ENCODE measurements at places on chromosomes 1 and 21.

DNA sequence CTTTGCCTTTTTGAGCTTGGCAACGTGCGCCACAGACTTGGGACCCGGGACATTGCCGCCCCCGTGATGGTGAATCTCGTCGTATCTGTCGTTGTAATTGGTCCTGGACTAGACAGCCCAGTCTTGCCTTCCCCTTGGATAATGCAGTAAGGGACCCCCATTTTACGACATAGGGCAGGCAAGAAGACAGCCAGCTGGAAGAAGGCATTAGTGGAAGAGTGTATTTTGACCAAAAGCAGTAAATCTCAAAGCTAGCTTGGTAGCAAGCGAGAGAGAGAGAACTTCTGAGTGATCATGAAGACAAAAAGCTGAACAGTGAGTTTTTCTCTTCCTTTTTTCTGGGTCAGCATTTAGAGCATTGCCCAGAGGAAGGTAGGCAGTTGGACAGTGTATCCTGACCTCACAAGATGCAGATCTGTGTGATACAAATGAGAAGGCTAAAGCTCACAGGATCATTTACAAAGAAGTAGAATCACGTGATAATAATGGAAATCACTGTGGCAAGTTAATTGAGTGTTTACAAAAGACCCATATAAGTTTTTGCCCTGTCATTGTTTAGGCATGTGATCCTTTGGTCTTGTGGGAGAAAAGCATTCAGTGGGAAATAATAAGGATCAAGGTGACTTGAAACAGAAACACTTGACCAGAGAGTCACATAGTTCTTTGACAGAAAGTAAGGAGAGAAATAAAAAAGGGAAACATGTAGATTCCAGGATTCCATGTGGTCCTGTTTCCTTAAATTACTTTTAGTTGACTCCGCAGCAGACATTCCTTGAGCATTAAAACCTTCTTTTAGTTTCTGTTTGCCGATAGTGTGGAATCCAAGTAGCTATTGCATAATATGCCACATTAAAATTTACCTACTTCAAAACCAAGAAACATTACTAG lies 66.3 kb downstream of the CNST start:
- peak; percentile 88 for DNase-seq

- DNase-seq, result no peak
Observed at GRCh38 chr1:112387807-112388206, 8.2 kb upstream of the CTTNBP2NL start.

DNA sequence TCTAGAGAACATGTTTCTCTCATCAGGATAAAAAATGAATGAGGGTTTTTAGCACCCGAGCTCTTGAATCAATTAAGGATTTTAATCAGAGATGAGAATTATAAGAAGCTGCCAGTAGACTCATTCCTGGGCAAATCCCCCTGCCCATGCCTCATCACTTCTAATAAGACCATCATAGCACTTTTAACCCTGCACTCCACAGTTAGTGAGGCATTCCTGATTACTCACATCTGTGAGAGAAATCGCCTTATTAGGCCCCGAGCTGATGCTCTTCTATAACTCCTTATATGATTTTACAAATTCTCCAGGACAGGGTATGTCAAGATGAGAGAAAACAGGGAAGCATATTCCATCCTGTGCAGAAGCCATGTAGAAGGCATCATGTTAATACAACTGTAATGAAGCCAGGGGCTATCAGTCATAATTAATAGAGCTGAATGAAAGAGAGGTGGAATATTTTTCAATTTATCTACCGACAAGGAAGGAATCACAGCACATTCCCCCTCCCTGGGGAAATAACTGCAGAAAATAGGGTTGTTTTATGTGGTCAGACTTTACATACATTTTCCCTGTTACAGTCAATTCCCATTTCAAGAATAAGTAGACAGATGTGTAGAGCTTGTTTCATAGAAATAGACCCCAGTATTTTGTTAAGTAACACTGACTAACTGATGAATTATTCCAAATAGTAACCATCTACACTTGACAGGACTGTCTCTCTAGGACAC lies 272.7 kb downstream of the HHIPL2 start:
- no peak for DNase-seq

- peak; percentile 39 for DNase-seq
Observed at GRCh38 chr1:50371749-50372148, 51.5 kb downstream of the DMRTA2 start.

- DNase-seq, result no peak
Observed at GRCh38 chr21:31912501-31912900, 39.7 kb downstream of the HUNK start.

GRCh38 chr21:42962380-42963007 lies 11.9 kb upstream of the PKNOX1 start:
- DNase-seq, result no peak

GRCh38 chr1:40317394-40318074 lies 448 bp upstream of the COL9A2 start:
- no peak for DNase-seq

DNA sequence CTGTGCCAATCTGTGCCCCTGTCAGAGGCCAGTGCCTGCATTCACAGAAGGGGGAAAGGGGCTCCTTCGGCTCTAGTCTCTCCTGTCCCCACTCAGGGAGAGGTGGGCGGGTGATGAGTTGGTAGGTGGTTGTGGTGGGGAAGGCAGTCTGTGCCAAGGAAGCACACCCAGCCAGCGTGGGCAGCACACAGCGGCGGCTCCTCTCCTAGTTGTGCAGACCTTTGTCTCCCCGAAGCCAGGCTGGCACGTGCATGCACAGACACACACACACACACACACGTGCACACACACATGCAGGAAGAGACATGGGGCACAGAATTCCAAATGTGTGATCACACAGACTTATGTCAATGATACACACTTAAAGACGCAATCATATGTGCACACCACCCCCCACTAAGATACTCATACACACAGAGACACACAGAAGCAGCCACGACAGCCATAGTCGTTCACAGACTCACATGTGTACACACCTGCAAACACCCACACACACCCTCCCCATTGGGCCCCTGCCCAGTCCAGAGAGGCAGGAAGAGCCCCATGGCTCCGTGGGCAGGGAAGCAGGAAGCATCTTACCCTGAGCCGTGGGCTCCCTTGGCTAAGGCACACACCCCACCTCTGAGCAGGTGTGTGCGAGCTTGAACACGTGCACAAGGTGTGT lies 16.4 kb downstream of the RIMS3 start:
- DNase-seq, result no peak

- no peak for DNase-seq
Observed at GRCh38 chr1:225477296-225477911, 49.6 kb upstream of the LBR start.
